ENCODE measurements at places on chromosomes 1 and 21. TPM values are rescaled to one million over a fixed set of nuclear protein-coding genes. Genes with fewer than 3 reads are reported as not detected.
A peak's percentile ranks its signal among the peaks of the same experiment; 100 is the strongest.

DNA sequence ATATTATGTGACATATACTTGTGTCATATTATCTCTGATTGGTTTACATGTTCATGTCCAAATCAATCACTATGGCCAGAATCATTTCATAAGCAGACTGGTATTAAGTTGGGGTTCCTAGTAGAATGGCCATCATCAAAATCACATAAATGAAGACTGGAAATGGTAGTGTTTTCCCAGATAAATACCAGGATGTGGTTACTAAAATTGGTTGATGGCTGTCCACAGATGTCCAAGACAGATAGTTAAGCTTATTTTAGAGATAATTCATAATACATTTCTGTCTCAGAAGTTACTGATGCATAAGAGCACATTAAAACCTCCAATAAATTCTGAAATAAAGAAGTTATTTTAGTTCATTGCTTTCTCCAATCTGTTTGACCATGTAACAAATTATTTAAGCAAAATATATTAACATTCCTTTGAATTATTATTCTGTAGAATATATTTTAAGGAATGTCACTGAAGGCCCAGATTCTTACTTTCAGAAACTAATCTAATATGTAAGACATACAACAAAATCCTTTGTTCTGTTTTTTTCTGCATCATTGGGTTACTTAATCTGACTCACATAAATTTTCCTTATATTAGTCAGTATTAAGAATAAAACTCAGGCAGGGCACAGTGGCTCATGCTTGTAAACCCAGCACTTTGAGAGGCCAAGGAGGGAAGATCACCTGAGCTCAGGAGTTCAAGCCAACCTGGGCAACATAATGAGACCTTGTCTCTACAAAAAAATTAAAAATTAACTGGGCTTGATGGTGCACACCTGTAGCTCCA, 483.9 kb downstream of the PTPRC start:
- no peak for DNase-seq

DNA sequence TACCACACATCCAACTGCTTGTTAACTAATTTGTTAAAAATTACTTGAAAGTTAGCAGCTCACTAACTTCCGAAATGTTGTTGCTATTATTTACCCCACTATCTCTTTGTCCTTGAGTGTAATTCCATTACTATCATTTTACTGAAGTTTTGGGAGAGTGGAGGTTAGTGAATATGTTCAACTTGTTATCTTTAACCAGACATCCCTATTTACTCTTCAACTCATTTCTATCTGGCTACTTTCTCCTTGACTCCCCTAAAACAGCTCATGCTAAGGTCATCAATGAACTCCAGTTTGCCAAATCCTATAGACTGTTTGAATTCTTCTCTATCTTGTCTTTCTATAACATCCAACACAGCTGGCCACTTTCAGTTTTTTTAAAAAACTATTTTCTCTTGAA, 4.3 kb upstream of the C1orf116 start:
- DNase-seq = no peak

GRCh38 chr1:166947398-166948043, 27.8 kb downstream of the ILDR2 start:
- peak; percentile 26 for DNase-seq

GRCh38 chr1:67847466-67847865, 14.2 kb upstream of the GNG12 start:
- DNase-seq = no peak

- DNase-seq = no peak
Observed at GRCh38 chr21:16264319-16264718, 534.5 kb downstream of the USP25 start.

- DNase-seq = no peak
Observed at GRCh38 chr1:27237112-27237511, 2.7 kb downstream of the WDTC1 start.

DNA sequence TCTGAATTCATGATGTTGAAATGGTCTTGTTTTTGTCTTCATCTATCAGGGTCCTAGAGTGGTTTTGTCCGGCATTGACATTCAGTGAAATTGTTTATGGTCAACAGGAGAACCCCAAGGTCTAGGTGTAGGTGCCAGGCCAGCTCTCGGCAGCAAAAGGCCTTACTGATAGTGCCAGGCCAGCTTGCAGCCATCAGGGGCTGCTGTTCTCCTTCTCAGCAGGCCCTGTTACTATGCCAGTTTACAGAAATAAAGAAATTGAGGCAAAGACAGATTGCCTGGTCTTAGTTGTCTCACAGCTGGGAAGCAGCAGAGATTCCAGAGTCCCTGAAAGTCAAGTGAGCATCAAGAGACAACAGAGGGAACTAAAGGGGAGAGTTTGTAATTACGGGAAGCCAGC, 12.0 kb downstream of the HMGB4 start:
- no peak for DNase-seq

- DNase-seq = no peak
Observed at GRCh38 chr1:43388613-43389012, 987 bp downstream of the MED8 start.

DNA sequence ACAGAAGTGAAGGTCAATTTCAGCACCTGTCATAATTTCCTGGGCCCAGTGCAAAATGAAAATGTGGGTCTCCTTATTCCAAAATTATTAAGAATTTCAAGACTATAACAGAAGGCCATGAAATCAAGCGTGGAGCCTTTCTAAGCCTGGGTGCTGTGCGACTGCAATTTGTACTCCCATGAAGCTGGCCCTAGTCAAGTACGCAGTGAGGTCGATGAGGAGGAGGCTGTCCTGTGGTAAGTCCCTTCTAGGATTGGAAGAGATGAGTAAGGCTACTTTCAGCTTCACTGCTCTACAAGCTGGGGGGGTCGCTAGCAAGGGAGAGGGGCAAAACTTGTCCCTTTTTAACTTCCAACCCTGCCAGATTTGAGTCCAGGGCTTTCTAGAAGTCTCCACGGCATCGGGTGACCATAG, 410 bp upstream of the NUDC start:
- no peak for DNase-seq

- DNase-seq = no peak
Observed at GRCh38 chr1:159122005-159122621, 45.5 kb upstream of the AIM2 start.

- DNase-seq = no peak
Observed at GRCh38 chr21:36073181-36073580, 3.4 kb downstream of the CBR1 start.

- DNase-seq = peak; percentile 81
Observed at GRCh38 chr1:2611031-2611501, 21.8 kb downstream of the MMEL1 start.

GRCh38 chr1:147891088-147891487, 11.5 kb upstream of the GJA8 start:
- no peak for DNase-seq

DNA sequence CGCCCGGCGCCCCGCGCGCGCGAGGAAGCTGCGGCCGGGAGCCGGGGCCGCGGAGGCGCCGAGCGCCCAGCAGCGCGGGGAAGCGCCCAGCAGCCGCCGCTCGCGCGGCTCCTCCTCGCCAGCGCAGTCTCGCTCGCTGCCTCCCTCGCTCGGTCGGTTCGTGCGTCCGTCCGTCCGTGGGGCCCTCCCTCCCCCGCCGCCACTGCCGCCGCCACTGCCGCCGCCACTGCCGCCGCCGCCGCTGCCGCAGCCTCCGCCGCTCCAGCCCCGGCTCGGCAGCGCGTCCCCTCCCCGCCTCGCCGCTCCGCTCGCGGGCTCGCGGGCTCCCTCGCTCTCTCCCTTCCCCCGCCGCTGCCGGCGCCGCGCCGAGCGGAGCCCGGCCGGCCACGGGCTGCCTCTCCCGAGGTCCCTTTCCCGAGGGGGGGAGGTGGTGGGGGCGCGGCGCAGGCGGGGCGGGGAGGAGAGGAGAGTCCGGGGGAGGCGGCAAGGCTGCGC, at the start of gene KCND3:
Gene KCND3, minus strand, starts transcription at position 138 of the 495 bp plus-strand sequence.
- no peak for DNase-seq

DNA sequence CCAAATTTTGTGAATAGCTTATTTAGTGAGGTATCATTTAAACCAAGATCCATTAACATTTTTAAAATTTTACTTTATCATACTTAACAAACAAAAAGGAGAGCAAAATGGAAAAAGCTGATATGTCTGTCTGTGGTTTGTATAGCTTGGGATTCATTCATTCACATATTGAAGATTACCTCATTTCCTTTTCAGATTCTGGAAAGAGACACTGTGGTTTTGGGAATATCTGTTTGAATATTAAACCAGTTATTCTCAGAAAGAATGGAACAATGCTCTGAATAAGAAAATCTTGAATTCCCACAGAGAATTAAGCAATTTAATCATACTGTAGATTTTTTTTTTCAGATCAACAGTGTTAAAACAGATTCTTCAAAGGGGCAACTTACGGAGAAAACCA, 93.8 kb upstream of the PRDX6 start:
- DNase-seq = no peak

DNA sequence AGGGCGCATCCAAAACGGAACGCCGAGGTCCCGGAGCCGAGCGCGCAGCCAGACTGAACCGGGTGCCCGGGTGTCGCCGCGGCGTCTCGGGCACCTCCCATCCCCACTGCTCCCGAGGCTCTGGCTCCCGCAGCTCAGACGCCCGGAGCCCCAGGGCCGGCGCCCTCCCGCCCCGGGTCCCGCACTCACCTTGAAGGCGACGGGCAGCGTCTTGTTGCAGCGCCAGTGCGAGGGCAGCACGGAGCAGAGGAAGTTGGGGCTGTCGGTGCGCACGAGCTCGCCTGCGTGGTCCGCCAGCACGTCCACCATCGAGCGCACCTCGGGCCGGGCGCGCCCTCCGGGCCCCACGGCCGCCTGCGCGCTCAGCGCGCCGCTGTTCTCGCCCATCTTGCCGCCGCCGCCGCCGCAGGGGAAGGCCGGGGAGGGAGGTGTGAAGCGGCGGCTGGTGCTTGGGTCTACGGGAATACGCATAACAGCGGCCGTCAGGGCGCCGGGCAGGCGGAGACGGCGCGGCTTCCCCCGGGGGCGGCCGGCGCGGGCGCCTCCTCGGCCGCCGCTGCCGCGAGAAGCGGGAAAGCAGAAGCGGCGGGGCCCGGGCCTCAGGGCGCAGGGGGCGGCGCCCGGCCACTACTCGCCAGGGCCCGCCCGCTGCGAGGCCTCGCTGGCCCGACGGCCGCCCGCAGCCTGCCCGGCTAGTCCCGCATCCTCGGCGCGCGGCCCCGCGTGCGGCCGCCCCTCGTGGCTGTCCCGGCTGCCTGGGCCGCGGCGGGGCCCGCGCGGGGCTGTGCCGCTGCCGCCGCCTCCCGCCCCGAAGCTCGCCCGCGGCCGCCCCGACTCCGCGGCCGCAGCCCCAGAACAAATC, 447 bp downstream of the RUNX3 start:
- peak; percentile 43 for DNase-seq

DNA sequence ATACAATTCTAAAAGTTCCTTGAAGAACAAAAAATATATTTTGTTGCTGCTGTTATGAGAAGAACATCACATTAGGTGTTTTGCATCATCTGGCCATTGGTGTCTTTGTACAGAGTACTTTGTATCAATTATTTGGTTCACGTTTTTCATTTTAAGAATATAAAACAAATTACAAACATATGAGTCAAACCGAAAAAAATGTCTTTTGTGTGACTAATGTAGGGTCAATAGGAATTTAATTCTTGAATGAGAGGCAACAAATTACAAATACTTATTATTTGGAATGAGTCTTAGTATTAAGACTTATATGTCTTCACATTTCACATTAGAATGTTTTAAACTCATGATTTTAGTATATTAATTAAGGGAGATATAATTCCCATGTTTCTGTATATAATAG, 54.8 kb downstream of the NR5A2 start:
- no peak for DNase-seq

- DNase-seq = no peak
Observed at GRCh38 chr1:33429856-33430691, 821 bp downstream of the PHC2 start.

GRCh38 chr1:31981972-31982371, 31.7 kb upstream of the KHDRBS1 start:
- DNase-seq = no peak

DNA sequence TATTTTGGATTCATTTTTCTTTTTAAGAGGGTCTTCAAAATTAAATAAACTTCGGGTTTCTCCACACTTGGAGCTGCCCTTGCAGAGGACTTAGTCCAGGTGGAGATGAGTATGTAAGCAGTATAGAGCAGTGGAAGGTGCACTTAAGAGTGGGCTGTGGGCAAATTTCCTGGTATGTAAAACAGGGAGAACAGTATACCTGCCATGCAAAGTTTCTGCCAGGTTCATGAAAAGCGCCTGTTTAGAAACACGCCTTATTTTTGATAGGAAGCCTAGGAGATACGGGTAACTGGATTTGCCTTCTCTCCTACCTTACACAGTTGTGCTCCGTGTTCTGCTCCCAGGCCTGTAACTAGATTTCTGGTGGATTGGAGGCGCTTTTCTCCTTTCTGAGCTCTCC, 1.2 kb downstream of the KDM4A start:
- no peak for DNase-seq

DNA sequence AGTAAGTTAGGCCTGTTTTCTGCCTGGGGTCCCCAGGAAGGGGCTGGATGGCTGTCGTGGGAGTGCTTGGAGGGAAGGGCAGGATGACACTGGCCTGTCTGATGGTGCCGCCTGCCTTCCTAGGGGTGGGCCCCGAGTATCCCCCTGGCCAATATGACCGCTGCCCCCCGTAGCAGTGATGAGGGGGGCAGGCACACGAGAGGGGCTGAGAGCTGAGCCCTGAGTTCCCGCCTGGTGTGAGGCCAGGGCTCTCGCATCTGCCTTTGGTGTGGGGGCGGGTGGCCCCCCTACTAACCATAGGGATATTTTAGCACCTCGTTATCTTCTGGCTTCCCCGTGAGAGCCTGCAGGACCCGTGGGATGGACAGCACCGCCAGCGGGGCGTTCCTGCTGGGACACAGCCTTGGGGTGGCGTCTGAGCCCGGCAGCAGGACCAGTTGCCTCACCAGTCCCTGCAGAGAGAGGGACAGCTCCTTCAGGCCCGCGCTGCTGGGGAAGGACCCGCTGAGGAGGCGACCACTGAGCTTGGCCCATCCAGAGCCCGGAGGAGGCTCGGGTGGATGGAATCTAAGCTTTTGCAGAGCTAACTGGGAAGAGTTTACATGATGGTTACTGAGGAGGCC, 10.4 kb downstream of the KRTAP10-1 start:
- DNase-seq = no peak

DNA sequence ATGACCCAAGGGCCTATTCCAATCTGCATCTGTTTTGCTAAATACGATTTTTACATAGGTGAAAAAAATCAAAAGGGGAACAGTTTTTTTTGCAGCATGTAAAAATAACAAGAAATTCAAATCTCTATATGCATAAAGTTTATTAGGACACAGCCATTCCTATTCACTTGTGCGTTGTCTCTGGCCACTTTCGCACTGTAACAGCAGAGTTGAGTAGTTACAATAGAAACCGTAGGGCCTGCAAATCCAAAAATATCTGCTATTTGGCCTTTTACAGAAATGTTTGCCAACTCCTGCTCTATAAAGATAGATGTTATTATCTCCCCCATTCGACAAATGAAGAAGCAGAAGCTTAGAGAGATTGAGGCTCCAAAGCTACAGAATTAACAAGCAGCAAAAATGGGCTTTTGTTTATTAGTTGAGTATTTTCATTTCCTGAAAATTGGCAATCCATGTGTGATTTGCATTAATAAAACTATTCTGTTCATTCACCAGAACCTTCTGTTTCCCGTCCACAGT, 5.5 kb downstream of the DYNLT5 start:
- no peak for DNase-seq

- DNase-seq = no peak
Observed at GRCh38 chr1:19684677-19685076, 20.0 kb downstream of the HTR6 start.

The EXO1 gene
- total RNA-seq = 4.7 TPM

The DNAJC6 gene
- total RNA-seq = 3.1 TPM

The RUNX3 gene
- total RNA-seq = 1.6 TPM

The OR6N1 gene
- not detected for total RNA-seq

The SDC3 gene
- 18.0 TPM for total RNA-seq

The CEPT1 gene
- total RNA-seq = 37.0 TPM

The VHLL gene
- total RNA-seq = not detected

The SLC9C2 gene
- 0.17 TPM for total RNA-seq

The CHRM3 gene
- 15.4 TPM for total RNA-seq

The RPS6KA1 gene
- 192 TPM for total RNA-seq
